ENCODE measurements at places on chromosomes 6 and 20.

GRCh38 chr6:54085541-54085940 is 25.7 kb upstream of the MLIP start:
- DNase-seq: no peak

DNA sequence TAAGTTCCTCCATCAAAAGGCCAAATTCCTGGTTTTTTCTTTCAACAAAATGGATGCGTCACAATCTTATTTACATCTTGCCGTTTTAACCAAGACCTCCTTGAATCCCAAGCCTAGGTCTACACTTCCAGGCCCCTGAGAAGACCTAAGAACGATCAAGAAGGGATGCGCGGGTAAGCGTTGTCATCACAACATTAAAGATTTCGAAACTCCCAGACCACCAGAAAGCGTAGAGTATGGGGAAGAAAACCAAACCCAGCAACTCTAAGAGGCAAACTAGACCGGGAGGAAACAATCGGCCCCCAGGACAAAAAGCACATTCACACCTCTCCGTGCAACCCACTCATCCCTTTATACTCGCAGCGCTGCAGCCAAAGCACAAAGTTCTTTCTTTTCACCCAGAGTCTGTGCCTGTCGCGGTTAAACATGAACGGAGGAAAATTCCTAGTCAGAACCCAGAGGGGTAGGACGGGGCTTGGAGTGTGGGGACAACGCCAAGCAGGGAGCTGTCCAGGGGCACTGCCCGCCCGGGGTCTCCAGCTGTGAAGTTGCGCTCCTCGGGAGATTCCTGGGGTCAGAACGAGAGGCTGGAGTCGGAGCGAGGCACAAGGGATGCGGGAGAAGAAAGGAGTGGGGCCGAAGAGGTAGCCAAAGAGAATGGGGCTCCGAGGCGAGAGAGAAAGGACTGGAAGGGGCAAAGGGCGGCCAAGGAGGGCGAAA is 725 bp downstream of the OSER1 start:
- no peak for DNase-seq

GRCh38 chr6:2229742-2230141 is 15.7 kb downstream of the GMDS start:
- DNase-seq: no peak

DNA sequence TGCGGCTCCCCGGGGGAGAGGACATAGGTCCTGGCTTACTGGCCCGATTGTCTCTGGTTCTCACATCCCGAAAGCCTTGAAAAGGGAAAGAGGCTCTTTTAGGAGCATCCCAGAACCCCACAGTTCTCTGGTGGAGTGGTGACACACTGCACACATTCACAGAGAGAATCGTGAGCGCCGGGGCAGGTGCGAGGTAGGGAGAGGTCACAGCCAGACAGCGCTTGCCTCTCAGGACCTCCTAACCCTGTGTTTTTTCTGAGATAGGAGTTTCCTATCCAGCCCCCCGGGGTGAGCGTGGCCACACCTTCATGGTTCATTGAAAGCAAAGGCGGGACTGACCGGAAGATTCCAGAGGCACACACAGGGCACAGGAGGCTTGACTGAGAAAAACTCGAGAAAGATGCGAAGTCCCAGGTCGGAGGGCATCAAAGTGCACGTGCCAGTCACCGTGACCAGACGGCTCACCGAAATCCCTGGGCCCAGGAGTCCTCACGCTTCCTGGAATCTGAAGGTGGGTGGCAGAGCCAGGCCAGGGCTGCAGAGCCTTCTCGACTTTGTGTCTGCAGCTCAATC is 46.5 kb upstream of the FRMD1 start:
- no peak for DNase-seq

- DNase-seq: no peak
Measured at GRCh38 chr20:24627926-24628325, 158.5 kb downstream of the SYNDIG1 start.

GRCh38 chr6:117270843-117271507 is 5.6 kb downstream of the VGLL2 start:
- DNase-seq: no peak

DNA sequence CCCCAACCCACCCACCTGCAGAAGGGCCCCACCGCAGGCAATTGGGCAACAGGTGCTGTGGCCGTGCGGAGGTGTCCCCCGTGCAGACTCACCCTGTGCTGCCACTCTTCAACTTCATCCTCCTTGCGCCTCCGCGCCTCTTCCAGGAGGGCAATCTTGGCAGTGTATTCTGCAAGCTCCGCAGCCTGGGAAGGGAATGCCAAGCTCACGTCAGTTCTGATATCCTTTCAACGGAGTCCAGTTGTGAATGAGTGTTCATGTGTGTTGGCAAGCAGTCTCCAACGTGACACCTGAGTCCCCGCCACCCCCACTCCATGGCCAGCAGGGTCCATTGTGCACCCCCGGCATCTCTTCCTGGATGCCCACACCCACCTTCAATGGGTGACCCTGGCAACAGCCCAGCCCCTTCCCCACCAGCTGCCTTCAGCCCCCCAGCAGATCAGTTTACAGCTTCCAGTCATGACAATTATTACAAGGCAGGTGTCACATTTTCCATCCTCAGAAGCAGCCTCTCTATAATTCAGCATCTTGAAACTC is 49.9 kb downstream of the EZR start:
- DNase-seq: no peak

DNA sequence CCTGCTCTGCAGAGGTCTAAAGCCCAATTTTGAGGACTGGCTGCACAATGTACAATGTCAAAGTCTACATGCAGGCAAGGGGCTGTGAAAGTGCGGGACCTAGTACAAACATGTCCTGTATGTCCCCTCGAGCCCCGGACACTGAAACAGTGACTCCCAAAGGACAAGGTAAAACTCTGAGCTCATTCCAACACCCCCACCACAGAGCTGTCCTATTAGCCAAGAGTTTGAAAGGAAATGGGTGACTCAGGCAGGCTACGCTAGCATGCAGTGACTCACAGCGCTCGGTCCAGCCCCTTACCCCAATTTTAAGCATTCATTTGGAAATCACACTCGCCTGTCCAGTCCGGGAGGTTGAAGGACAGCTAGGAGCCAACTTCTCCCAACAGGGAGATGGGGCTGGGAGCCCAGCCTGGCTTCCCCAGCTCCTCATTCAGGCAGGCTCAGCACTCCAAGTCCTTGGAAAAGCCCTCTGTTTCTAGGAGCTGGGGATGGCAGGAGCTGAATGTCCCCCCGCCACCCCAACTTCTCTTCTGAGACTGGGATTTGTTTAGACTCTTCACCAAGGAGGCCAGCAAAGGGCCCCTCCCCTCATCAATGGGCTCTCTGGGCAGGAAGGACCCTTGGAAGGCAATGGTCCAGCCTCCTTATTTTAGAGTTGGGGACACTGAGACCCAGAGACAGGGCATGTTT is 3.9 kb downstream of the SDC4 start:
- no peak for DNase-seq

DNA sequence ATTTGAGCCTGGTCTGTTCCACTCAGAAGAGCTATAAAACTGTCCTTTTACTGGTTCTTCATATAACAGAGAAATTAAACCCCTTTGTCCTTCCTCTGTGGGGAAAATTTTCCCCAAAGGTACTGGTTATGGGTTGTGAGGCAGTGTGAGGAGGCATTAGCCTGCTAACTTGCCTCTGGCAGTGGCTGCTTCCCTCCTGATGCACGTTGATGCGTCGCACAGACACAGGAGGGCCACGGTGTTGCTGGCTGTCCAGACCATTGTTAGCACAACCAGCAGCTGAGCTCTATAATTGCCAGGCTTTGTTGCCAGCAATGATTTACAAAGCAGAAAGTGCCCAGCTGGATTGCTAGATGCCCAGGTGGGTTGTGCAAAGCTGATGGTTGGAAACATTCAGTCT is 10.1 kb downstream of the AAR2 start:
- no peak for DNase-seq

- no peak for DNase-seq
Measured at GRCh38 chr6:146892613-146893401, 294.0 kb downstream of the ADGB start.

DNA sequence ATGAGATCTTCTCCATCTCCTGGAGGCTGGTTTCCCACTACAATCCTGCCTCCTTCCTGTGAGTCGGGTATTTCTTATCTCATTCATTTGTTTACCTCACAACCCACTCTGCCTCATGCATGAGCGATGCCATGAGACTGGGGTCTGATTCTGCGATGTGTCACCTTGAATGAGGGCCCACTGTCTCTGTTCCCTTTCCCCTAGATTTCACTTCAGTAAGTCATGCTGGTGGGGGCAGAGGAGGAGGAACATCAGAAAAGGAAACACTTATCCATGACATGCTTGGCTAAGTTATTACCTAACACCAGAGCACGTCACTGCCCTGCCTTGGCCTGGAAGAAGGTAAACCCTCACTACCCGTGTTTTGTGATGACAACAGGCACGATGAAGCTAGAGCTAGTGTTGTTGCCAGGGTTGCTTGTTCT is 337.4 kb upstream of the PRDM1 start:
- no peak for DNase-seq

GRCh38 chr6:93163146-93163545 is 256.2 kb downstream of the EPHA7 start:
- no peak for DNase-seq

- no peak for DNase-seq
Measured at GRCh38 chr6:51477711-51478311, 609.6 kb downstream of the PKHD1 start.

DNA sequence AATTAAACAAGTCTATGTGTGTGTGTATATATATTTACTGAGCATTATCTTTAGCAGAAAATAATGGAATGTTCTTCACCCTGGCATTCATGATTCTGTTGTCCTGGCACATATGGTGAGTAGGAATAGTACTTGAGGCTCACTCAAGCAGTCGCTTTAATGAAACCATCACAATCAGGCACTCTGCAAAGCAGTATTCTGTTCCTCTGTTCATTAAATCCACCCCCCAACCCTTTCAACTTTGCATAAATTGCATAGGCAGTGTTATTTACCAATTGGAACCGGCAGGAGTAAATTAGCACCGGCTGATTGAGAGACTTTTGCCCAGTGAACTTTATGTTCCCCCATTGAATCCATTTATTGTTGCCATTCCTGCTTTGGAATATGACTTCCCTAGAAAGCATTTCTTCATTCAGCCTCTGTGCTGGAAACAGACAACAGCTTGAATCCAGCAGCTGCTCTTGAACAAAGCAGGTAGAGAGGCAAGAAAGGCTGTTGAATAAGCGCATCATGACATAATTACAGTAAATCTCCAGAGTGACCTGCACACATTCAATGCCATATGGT is 268.0 kb upstream of the RNF217 start:
- DNase-seq: no peak

- no peak for DNase-seq
Measured at GRCh38 chr20:18287546-18287914, 797 bp upstream of the ZNF133 start.

GRCh38 chr6:5249451-5250122 is 11.2 kb downstream of the LYRM4 start:
- DNase-seq: no peak

- DNase-seq: no peak
Measured at GRCh38 chr6:53306819-53307347, 41.9 kb downstream of the ELOVL5 start.

DNA sequence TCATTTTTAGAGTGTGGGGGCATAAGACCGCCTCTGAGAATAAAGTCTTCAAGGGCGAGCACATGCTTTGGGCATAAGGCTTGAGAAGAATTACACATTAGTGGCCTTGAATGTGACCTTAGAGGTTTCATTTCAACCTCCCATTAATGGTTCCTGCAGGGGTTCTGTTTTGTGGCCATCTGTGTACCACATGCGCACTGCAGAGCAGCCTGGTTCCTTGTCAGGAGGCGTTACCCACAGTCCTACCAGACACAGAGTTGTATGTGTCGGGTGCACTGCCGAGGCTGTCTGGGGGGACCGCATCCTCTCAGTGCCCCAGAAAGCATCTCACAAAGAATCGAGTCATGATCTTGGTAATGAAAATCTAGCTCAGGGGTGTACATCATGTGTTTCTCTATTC is 115.7 kb downstream of the B3GAT2 start:
- no peak for DNase-seq

DNA sequence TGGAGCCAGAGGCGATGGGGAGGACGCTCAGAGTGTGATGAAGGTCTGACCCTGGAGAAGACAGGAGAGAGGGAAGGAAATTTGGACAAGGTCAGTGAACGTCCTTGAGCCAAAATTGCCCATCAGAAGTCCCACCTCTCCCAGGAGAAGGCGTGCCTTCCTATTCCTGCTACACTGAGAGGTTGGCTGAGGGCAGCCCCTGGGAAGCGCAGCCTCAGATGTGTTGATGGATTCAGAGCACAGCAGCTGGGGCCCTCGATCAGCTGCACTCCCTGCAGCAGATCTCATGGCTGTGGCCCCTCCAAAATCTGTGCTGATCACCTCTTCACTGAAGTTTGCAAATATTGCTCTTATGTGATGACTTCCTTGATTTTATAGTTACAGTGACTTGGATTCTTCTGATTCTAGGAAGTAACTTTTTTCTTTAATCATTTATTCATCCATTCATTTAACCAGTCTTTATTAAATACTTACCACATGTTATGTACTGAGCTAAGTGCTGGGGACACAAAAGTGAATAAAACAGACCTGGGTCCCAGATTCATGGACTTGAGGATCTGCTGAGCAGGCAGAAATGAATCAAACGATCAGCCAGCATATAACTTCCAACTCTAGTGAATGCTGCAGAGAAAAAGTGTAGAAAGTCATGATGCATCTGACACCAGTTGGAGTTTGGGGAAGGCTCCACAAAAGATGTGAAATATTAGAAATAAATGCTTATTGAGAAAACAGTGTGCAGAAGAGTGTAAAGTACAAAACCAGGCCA is 69.6 kb upstream of the ARMC2 start:
- no peak for DNase-seq

DNA sequence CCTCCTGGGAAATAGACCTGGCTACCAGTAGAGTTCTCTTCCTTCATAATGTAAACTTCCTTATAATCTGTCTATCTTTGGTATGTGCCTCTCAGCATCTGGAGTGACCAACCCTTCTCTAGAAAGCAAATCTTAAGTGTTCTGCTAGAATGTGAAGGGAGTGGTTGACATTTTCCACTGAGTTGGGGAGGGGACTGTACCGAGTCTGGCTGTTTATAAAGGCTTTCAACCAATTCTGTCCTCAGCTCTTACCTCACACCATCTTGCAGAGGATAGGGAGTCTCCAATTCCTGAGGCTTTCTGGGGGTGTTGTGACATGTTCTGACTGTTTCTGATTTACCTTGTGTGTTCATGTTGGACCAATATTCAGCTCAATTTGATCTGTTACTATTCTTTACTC is 39.6 kb downstream of the FAM217A start:
- DNase-seq: no peak

Data from tibial nerve (tissue), 4 donors.